Amniotic stem cell (primary cell): ENCODE measurements at places on chromosomes 12 and 14.

DNA sequence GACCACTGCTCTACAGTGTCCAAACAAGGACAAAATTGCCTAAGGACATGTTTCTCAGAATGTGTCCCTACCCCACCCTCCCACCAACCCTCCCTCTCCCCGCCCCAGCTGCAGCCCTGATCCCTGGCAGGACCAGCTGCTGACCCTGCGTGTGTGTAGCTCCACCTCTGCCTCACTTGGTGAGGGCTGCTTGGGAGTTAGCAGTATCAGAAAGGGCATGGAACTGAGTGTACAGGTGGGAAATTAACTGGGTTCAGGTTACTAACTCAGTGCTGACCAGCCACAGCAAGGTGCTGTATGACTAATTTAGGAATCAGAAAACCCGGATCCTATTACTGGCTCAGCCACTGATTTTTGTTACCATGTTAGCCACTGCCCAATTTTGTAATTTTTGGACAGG lies 11.3 kb upstream of the PLEKHD1 start:
- no peak for DNase-seq

- DNase-seq, result no peak
Measured at GRCh38 chr14:105897725-105898113, 371.3 kb downstream of the TMEM121 start.

DNA sequence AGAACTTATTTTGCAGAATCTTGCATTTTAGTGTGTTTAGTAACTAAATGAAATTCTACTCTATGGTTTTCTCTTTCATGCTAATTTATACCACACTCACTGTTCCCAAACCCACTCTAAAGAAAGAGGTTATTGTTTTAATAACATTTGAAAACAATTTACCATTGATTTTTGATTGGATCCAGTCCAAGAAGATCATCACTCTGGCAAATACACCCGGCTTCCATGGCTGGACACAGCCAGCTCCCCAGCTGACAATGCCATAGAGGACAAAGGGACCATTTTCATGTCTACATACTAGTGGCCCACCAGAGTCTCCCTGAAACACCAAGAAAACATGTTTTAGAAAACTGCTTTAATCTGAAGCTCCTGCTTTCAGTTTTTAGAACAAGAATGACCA lies 42.4 kb downstream of the OVCH1 start:
- no peak for DNase-seq

- no peak for DNase-seq
Measured at GRCh38 chr14:89144066-89144465, 273.0 kb downstream of the FOXN3 start.

DNA sequence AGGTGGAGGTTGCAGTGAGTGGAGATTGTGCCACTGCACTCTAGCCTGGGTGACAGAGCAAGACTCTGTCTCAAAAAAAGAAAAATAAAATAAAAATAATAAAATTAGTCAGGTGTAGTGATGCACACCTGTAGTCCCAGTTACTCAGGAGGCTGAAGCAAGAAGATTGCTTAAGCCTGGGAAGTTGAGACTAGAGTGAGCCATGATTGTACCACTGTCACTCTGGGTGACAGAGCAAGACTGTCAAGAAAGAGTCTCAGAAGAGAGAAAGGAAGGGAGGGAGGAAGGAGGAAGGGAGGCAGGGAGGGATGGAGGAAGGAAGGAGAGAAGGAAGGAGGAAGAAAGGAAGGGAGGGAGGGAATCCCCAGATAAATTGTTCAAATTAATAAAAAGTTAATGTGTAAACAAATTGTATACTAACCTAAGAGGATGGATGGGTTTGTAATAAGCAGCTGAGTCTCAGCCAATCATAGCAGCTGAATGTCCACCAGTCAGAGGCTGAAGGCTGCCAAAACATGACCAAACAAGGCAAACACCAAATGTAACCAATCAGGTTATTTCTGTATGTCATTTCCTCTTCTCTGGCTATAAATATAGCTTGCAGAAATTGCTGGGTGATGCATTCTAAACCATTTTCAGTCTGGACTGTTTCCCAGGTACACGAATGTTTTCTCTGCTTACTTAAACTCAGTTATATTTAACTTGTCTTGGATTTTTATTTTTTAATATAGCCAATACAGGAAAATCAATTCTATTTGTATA lies 6.1 kb upstream of the CDCA4 start:
- DNase-seq, result no peak

DNA sequence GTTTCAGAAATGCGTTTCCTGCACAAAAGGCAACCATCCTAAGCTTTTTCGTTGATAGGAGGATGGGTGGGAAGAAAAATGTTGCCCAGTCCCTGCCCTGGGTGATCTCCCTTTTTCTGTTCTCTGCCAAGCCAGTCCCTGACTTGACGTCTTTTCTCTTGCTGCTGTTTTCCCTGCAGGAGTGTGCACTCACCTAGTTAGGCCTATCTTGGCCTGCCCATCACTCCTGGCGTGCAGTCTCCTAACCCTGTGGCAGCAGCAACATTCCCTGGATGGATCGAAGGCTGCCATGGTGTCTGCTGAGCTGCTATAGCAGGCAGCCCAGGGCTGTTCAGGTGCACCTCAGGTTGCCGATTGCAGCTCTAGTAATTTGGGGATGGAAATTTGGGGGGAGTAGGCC lies 1.2 kb downstream of the UNC119B start:
- no peak for DNase-seq

DNA sequence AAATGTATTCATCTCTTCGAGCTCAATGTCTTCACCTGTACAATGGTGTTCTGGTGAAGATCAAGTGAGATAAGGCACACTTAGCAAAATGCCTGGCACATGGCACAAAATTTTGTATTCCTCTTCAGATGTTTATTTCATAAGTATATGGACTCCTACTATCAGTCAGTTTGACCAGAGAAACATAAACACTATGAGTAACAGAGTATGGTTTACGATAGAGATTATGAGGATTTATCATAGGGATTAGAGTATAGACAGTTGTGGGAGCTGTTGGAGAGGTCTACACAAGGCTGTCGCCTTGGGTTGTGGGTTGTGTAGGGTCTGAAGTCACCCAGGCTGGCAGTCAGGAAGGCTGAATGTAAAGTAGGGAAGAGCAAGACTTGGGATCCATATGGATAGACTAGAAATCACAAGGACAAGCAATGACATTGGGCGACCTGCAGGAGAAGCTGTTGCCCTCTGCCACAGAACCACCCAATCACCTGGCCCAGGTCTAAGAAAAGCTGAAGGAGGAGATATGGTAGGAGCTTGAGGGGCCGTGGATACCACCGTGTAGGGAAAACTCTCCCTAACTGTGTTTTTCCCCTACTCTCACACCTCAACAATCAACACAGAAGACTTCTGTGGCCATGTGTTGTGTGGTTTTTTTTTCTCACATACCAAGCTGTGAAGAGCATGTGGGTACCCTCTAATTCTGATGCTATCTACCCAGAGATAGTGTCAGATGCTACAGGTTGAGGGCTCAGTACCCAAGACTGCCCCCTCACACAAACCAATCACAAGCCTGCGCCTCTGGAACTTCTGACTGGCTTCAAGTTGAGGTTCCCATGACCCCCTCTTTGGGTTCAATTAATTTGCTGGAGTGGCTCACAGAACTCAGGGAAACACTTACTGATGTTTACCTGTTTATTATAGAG lies 27.2 kb upstream of the RESF1 start:
- DNase-seq, result no peak

DNA sequence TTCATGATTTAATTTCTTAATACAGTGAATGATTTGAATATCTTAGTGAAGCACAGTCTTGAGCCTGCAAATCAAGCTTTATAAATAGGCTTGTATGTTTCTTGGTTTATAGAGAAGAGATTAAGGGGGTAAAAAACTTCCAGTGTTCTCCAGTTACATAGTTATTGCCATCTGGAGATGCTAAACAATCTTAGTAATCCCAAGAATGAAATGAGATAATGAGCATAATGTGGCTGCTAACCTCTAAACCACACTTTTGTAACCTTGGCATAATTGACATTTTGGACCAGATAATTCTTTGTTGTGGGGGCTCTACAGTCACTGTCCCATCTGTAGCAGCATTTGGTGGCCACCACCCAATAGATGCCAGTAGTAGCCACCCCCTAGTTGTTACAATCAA lies 316.8 kb downstream of the CCDC91 start:
- DNase-seq, result no peak

DNA sequence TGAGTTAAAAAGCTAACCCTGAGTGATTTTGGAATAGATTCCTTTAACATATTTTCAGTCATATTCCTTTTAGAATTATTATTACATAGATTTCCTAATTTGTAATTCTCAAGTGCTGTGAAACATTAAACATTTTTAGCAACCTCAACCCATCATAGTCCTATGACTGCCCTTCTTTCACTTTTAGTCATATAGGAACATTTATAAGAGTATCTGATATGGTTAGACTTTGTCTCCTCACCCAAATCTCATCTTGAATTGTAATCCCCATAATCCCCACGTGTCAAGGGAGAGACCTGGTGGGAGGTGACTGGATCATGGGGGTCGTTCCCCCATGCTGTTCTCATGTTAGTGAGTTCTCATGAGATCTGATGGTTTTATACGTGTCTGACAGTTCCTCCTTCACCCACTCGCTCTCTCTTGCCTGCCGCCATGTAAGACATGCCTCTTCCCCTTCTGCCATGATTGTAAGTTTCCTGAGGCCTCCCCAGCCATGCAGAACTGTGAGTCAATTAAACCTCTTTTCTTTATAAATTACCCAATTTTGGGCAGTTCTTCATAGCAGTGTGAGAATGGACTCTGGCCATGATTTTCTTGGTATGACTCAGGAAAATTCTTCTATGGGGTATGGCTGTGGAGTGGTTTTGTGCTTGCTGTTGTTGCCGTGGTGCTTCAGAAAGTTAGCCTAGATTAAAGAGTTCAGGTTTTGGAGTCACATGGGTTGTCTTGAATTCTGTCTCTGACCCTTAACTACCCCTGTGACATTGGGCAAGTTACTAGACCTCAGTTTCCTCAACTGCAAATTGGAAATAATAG lies 83.9 kb downstream of the FUT8 start:
- no peak for DNase-seq

GRCh38 chr12:108634341-108634751 lies 652 bp upstream of the SELPLG start:
- DNase-seq, result no peak

DNA sequence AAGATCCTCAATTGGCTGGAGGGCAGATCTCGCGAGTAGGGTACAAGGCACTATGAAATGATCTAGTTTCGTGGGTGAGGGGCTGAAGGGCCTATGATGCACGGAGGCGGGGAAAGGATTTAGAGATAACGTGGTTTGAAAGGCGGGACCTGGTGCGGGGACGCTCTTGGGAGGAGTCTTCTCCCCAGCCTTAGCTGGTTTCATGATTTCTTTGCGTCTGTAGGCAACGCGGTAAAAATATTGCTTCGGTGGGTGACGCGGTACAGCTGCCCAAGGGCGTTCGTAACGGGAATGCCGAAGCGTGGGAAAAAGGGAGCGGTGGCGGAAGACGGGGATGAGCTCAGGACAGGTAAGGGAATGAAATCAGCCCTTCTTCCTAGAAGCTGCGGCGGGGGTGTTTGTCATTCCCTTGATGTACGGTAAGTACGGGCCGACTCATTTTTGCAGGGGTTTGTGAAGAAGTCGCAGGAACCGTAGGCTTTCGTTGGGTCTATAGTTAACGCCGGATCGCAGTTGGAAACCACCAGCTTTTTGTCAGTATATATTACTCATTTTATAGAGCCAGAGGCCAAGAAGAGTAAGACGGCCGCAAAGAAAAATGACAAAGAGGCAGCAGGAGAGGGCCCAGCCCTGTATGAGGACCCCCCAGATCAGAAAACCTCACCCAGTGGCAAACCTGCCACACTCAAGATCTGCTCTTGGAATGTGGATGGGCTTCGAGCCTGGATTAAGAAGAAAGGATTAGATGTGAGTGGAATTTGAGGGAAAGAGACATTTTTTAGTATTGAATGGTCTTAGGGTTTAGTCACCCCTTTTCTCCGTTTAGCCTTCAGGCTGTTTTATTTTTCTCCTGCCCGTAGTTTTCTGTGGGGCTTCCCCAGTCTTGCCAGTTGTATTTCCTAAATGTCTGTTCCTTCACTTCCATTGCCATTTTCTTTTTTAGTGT lies 602 bp downstream of the APEX1 start:
- DNase-seq, result peak; percentile 96

DNA sequence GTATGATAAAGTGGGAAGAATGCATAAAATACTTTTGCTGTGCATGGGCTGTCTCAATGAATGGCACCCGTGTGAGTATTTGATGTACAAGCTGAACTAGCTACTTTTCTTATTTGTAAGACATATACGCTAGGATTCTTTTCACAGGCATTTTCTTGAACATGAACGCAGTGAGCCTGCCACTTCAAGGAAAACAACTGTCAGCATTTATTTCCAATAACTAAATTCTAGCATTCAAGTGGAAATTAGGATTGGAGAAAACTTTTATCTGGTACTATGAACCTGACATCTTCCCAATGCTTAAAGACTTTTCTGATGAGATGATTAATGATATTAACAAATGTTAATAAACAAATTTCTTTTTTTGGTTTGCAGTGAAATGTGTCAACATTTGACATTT lies 45.7 kb downstream of the UTP20 start:
- no peak for DNase-seq

DNA sequence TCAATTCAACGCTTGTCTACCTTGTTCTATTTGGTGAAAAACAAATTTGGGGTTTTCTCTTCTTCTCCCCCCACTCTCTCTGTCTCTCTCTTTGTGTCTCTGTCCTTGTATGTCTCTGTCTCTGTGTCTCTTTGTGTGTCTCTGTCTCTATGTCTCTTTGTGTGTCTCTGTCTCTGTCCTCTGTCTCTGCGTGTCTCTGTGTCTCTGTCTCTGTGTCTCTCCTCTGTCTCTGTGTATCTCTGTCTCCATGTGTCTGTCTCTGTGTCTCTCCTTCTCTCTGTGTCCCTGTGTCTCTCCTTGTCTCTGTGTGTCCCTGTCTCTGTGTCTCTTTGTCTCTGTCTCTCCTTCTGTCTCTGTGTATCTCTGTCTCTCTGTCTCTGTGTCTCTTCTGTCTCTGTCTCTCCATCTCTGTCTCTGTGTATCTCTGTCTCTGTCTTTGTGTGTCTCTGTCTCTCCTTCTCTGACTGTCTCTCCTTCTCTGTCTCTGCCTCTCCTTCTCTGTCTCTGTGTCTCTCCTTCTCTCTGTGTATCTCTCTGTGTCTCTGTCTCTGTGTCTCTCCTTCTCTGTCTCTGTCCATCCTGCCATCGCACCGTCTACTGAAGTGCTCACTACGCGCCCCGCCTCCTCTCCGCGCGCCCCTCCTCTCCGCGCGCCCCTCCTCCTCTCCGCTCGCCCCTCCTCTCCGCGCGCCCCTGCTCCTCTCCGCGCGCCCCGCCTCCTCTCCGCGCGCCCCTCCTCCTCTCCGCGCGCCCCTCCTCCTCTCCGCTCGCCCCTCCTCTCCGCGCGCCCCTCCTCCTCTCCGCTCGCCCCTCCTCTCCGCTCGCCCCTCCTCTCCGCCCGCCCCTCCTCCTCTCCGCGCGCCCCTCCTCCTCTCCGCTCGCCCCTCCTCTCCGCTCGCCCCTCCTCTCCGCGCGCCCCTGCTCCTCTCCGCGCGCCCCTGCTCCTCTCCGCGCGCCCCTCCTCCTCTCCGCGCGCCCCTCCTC lies 12.8 kb downstream of the LRCOL1 start:
- DNase-seq, result no peak

DNA sequence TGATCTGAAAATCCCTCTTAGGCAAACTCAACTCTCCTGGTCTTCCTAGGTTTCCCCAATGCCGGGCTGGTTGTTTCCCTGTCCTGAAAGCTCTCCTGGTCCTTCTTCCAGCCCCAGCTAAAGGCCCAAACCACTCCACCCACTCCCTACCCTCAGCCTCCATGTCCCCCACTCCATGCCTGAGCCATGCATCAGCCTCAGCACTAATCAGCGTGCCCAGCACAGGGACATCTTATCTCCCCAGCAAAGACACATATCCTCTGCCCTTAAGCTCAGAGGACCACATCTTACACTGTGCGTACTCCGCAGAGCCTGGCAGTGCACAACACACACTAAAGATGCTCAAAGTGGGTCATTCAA lies 25.9 kb downstream of the ACTN1 start:
- DNase-seq, result no peak
